ENCODE measurements at places on chromosomes 12 and 14. TPM values are rescaled to one million over a fixed set of nuclear protein-coding genes. Genes with fewer than 3 reads are reported as not detected.

The OTX2 gene
- total RNA-seq = not detected

GRCh38 chr12:43361031-43361710 is 190.8 kb downstream of the ADAMTS20 start:
- no peaks in the 10 kb centered on the region for H3K27me3 ChIP-seq
- no peak overlapping the region for H3K4me3 ChIP-seq
- H3K4me1 ChIP-seq = no peaks in the 10 kb centered on the region
- H3K36me3 ChIP-seq = no peaks in the 10 kb centered on the region

GRCh38 chr12:92221656-92222315 is 76.1 kb upstream of the BTG1 start:
- H3K4me3 ChIP-seq = no peak overlapping the region
- H3K36me3 ChIP-seq = no peaks in the 10 kb centered on the region
- no peak overlapping the region for H3K27ac ChIP-seq
- no peak for DNase-seq

The SLC5A8 gene
- total RNA-seq = not detected

DNA sequence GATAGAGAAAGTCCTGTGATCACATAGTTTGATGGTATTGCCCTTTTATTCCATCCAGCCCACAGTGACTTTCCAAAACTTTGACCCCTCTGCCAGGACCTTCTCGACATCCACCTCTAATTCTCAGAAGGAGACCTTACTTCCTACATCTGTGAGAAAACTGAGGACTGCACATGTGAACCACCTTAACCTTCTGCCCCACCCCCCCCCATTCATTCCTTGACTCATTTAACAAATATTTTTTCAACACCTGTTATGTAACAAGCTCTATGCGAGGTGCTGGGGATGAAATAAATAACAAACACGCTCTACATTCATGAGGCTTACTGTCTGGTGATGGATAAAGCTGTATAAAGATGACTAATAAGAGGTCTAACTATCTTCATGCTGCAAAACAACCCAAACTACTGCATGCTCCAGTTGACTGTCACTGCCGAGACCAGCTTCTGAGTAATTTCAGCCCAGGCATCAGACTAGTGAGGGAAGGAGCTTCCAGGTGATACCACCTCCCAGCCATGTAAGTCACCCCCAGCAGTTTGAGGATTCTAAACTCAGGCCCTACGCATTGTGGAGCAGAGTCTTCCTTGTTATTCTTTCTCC is 1.9 kb upstream of the HAL start:
- H3K4me1 ChIP-seq = no peaks in the 10 kb centered on the region
- no peaks in the 10 kb centered on the region for H3K27me3 ChIP-seq
- no peak overlapping the region for H3K27ac ChIP-seq
- no peaks in the 10 kb centered on the region for H3K36me3 ChIP-seq
- no peak for DNase-seq

- H3K27ac ChIP-seq = no peak overlapping the region
- no peaks in the 10 kb centered on the region for H3K27me3 ChIP-seq
- no peaks in the 10 kb centered on the region for H3K36me3 ChIP-seq
- no peak for DNase-seq
- H3K4me3 ChIP-seq = no peak overlapping the region
- no peaks in the 10 kb centered on the region for H3K4me1 ChIP-seq
These were observed 448.0 kb downstream of the SLC6A15 start for GRCh38 chr12:84464616-84465015.

GRCh38 chr14:76782115-76782884 is 21.0 kb downstream of the VASH1 start:
- no peak for DNase-seq
- peaks cover 45% of the 10 kb centered on the region for H3K36me3 ChIP-seq
- peaks cover 6% of the 10 kb centered on the region for H3K4me1 ChIP-seq
- no peak overlapping the region for H3K27ac ChIP-seq
- H3K27me3 ChIP-seq = no peaks in the 10 kb centered on the region
- H3K4me3 ChIP-seq = no peak overlapping the region

GRCh38 chr14:105050551-105050897 is 14.7 kb downstream of the GPR132 start:
- H3K27me3 ChIP-seq = no peaks in the 10 kb centered on the region
- H3K36me3 ChIP-seq = peaks cover 17% of the 10 kb centered on the region
- no peak overlapping the region for H3K4me3 ChIP-seq
- no peaks in the 10 kb centered on the region for H3K4me1 ChIP-seq
- no peak for DNase-seq

The GDF3 gene
- total RNA-seq = not detected

- H3K27ac ChIP-seq = no peak overlapping the region
- no peaks in the 10 kb centered on the region for H3K4me1 ChIP-seq
- no peaks in the 10 kb centered on the region for H3K27me3 ChIP-seq
These were observed 217.5 kb upstream of the SEL1L start for GRCh38 chr14:81751198-81751597.

The CNTN1 gene
- total RNA-seq = not detected

DNA sequence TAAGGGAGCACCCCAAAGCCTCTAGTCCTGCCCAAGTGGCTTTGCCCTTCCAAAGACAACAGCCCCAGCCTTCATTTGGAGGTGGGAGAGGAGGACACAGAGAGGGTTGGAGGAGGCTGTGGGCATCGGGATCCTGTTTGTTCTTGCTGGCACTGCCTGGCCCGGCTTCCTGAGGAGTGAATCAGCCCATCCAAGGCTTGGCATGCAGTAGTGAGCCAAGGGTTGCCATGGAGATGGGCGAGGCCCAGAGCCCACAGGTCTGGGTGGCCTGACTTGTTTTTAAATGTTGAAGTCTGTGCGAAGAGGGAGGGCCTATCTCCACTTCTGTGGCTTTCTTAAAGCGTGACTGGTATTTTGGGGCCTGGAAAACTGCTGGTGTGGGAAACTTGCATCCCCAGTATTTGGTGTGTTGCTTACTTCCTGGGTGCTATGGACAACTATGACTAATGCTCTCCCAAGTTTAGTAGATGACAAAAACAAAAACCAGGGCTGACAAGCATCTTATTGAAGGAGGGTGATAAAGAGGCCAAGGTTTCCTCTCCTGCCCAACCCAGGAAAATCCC is 15.8 kb downstream of the CD9 start:
- no peak for DNase-seq
- H3K36me3 ChIP-seq = no peaks in the 10 kb centered on the region
- no peaks in the 10 kb centered on the region for H3K27me3 ChIP-seq
- H3K4me1 ChIP-seq = no peaks in the 10 kb centered on the region
- no peak overlapping the region for H3K27ac ChIP-seq

Data from naive thymus-derived CD4-positive, alpha-beta T cell (primary cell).